ENCODE measurements at places on chromosomes 6 and 20. TPM values are rescaled to one million over a fixed set of nuclear protein-coding genes. Genes with fewer than 3 reads are reported as not detected.

The ADGRG6 gene
- 0.60 TPM for polyA plus RNA-seq

The PRSS35 gene
- 0.09 TPM for polyA plus RNA-seq

The ROS1 gene
- polyA plus RNA-seq = not detected

The GPLD1 gene
- polyA plus RNA-seq = not detected

The FAM209B gene
- polyA plus RNA-seq = not detected

The MRAP2 gene
- polyA plus RNA-seq = 6.6 TPM

GRCh38 chr6:6681075-6681849 lies 92.7 kb downstream of the LY86 start:
- DNase-seq = peak; percentile 8

DNA sequence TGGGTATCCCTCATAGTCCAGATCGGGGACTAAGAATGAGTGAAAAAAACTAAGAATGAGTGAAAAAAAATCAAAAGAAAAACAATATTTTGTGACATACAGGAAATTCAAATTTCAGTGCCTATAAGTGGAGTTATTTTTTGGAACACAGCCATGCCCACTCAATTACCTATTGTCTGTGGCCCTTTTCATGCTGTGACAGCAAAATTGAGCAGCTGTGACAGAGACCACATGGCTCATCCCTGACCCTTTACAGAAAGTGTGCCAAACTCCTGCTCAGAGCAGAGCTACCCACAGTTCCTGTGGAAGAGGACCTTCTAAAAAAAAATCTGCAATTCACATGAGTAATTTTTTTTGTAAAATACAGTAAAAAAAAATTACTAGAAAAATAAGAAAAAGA lies 1.4 kb downstream of the NCR2 start:
- no peak for DNase-seq

GRCh38 chr6:6003621-6004366 lies 2.9 kb downstream of the NRN1 start:
- DNase-seq = no peak

GRCh38 chr6:935582-935981 lies 242.6 kb upstream of the EXOC2 start:
- no peak for DNase-seq

- DNase-seq = no peak
Observed at GRCh38 chr6:147769496-147770087, 261.1 kb downstream of the SAMD5 start.

Data from sigmoid colon (tissue), 7 donors.